ENCODE measurements at places on chromosomes 4 and X. TPM values are rescaled to one million over a fixed set of nuclear protein-coding genes. Genes with fewer than 3 reads are reported as not detected.

GRCh38 chrX:70878902-70879301, 29.6 kb downstream of the TEX11 start:
- no peak overlapping the region for H3K27ac ChIP-seq
- no peaks in the 10 kb centered on the region for H3K36me3 ChIP-seq
- H3K4me1 ChIP-seq: no peaks in the 10 kb centered on the region
- DNase-seq: no peak
- H3K4me3 ChIP-seq: no peak overlapping the region

NSG1 gene
- total RNA-seq: 10.3 TPM

ZNF157 gene
- 0.47 TPM for total RNA-seq

NLGN4X gene
- total RNA-seq: 0.11 TPM

DNA sequence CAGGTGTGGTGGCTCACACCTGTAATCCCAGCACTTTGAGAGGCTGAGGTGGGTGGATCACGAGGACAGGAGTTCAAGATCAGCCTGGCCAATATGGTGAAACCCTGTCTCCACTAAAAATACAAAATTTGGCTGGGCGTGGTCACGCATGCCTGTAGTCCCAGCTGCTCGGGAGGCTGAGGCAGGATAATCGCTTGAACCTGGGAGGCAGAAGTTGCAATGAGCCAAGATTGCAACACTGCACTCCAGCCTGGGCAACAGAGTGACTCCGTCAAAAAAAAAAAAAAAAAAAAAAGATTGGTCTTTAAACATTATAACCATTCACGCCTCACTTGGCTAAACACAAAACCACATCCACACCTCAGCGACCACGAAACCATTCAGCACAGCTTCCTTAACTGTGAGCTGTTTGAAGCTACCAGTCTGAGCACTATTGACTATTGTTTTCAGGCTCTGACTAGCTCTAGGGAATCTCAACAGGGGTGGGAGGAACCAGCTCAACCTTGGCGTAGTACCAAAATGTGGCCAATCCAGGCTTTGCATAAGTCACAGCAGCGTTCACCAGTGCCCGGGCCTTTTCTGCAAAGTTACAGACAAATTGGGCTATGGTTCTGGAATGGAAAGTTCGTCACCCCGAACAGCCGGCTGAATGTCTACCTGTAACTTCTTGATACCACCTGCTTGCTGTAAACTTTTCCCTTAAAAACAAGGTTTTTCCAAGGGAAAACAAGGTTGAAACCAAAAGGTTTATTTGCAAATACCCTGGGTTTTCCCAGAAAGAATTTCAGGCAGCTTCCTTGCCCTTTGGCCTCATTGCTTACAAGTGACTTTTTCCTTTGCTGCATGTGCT, 73.6 kb upstream of the DHX15 start:
- no peak overlapping the region for H3K4me3 ChIP-seq
- DNase-seq: no peak
- H3K36me3 ChIP-seq: no peaks in the 10 kb centered on the region
- no peaks in the 10 kb centered on the region for H3K27me3 ChIP-seq
- no peak overlapping the region for H3K27ac ChIP-seq

GRCh38 chr4:172725581-172725980, 443.0 kb upstream of the GALNT7 start:
- no peak overlapping the region for H3K4me3 ChIP-seq
- H3K36me3 ChIP-seq: no peaks in the 10 kb centered on the region
- H3K27ac ChIP-seq: no peak overlapping the region
- no peaks in the 10 kb centered on the region for H3K4me1 ChIP-seq
- H3K27me3 ChIP-seq: no peaks in the 10 kb centered on the region

DNA sequence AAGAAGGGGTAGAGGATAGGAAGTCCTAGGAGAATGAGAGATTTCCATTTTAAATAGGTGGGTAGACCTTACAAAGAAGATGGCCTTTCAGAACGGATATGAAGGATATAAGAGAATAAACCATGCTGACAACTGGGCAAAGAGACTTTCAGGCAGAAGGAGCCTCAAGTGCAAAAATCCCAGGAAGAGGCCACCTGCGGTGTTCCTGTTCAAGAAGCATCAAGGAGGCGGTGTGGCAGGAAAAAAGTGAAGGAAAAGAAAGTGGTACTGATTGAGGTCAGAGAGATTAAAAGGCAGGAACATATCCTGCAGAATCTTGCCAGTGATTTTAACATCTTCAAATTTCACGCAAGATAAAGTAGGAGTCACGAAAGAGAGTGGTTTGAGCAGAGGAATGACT, 172.0 kb downstream of the FSTL5 start:
- H3K27me3 ChIP-seq: no peaks in the 10 kb centered on the region
- DNase-seq: no peak
- no peak overlapping the region for H3K27ac ChIP-seq
- H3K4me3 ChIP-seq: no peak overlapping the region
- no peaks in the 10 kb centered on the region for H3K4me1 ChIP-seq

GRCh38 chr4:142840516-142841123, 5.5 kb downstream of the INPP4B start:
- no peak for DNase-seq
- H3K36me3 ChIP-seq: no peaks in the 10 kb centered on the region
- peaks cover 6% of the 10 kb centered on the region for H3K4me1 ChIP-seq
- H3K27me3 ChIP-seq: no peaks in the 10 kb centered on the region
- H3K27ac ChIP-seq: no peak overlapping the region

All from CD4-positive, alpha-beta T cell (primary cell).